ENCODE measurements at places on chromosomes 4 and X. TPM values are rescaled to one million over a fixed set of nuclear protein-coding genes. Genes with fewer than 3 reads are reported as not detected.

Gene TSPYL2
- 29.3 TPM for polyA plus RNA-seq

DNA sequence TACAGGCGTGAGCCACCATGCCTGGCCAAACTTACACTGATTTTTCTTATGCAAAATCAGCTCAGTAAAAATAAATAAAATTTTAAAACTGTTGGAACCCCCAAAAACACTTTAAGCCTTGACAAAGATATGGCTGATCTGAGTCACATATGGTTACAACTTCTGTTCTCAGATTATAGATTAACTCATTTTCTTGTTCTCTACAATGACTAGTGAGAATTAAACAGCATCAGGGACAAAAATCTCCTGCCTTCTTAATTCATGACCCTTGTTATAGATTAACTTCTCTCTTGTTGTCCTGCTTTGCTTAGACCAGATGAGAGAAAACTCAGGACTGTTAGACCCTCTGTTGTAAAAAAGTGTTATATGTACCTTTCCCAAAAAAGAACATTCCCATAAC is 24.2 kb upstream of the EXOC1L start:
- no peak for DNase-seq
- no peak overlapping the region for H3K4me3 ChIP-seq
- H3K27me3 ChIP-seq: peaks cover 1% of the 10 kb centered on the region
- H3K27ac ChIP-seq: no peak overlapping the region

DNA sequence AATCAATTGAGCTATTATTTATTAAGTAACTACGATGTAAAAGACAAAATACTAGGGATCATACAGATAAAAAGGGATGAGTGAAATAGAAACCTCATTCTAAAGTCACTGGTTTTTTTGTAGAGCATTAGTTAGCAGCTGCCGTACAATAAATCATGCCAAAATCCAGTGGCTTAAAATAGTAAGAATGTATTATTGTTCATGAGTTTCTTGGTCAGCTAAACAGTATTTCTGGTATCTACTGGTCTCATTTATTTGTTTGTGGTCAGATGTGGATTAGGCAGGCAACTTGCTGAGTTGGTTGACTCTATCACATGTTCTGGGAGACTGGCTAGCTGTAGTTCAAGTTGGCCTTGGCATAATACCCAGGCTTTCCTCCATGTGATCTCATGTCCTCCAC is 667.3 kb downstream of the GALNTL6 start:
- DNase-seq: no peak
- no peak overlapping the region for H3K4me3 ChIP-seq
- H3K36me3 ChIP-seq: no peaks in the 10 kb centered on the region
- H3K27me3 ChIP-seq: no peaks in the 10 kb centered on the region

DNA sequence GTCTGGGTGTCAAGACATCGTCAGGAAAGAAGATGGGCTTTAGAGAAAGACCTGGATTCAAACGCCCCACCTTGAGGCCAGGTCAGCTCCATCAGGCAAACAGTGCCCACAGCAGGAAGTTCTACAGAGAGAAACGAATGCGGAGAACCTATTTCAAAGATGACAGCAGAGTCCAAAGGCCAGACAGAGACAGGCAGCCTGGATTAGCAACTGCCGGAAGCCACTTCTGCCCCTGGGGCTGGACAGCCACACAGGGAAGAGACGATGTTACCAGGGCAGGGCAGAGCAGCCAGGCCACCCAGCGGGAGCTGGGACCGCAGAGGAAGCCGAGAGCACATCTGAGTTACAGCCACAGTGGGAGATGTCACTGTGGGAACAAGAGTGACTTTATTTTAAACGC is 1.2 kb downstream of the C4orf50 start:
- no peaks in the 10 kb centered on the region for H3K36me3 ChIP-seq

DNA sequence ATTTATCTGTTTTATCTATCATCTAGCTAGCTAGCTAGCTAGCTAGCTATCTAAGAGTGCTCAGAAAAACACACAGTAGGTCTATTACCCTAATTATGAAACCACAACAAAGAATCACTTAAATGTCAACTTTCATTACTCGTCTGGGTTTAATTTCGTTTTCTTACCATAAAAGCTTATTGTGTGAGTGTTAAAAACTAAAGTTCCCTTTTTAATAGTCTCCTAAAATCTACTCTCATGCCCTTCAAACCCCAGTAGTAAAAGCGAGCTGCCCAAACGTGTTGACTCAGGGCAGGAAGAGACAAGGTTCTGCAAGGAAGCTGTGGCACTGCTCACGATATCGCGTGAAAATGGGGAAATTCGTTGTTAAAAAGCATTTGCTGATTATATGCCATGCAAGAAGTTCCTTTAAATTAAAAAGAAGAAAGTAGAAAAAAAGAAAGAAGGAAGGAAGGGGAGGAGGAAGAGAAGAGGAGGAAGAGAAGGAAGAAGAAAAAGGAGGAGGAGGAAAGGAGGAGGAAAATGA is 595 bp downstream of the MBNL3 start:
- H3K27me3 ChIP-seq: peaks cover 3% of the 10 kb centered on the region
- H3K27ac ChIP-seq: no peak overlapping the region
- no peaks in the 10 kb centered on the region for H3K36me3 ChIP-seq
- H3K4me1 ChIP-seq: no peaks in the 10 kb centered on the region
- no peak for DNase-seq
- H3K4me3 ChIP-seq: peak overlapping the region; percentile 50

- H3K36me3 ChIP-seq: no peaks in the 10 kb centered on the region
- H3K27ac ChIP-seq: no peak overlapping the region
- H3K27me3 ChIP-seq: no peaks in the 10 kb centered on the region
- DNase-seq: no peak
These were observed 2144.7 kb downstream of the PCDH7 start for GRCh38 chr4:32864713-32865351.

GRCh38 chrX:580030-580429 is 50.6 kb upstream of the SHOX start:
- no peak overlapping the region for H3K27ac ChIP-seq
- H3K36me3 ChIP-seq: no peaks in the 10 kb centered on the region
- no peaks in the 10 kb centered on the region for H3K27me3 ChIP-seq
- H3K4me1 ChIP-seq: no peaks in the 10 kb centered on the region
- H3K4me3 ChIP-seq: no peak overlapping the region

Gene CTAG1B
- not detected for polyA plus RNA-seq

GRCh38 chr4:6008092-6008551 is 10.1 kb downstream of the C4orf50 start:
- no peak overlapping the region for H3K27ac ChIP-seq
- no peak overlapping the region for H3K4me3 ChIP-seq
- no peaks in the 10 kb centered on the region for H3K4me1 ChIP-seq
- H3K36me3 ChIP-seq: no peaks in the 10 kb centered on the region

DNA sequence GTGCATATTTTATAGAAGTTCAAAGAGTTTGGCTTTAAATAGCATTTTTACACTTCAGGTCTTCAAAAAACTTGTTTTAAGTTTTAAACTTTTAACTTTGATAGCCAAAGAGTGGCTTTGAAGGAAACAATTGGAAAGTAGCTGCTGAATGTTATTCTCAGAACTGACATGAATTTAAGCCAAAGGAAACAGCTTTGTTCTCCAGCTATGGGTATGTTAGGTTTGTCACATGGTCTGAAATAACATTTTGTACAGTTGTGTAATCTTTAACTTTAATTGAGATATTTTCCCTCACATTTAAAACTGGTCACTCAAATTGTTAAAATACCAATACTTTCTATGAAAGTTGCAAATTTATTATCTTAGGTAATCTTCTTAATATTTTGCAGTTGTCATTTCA is 564.7 kb downstream of the IL15 start:
- no peaks in the 10 kb centered on the region for H3K27me3 ChIP-seq
- H3K4me3 ChIP-seq: no peak overlapping the region
- no peaks in the 10 kb centered on the region for H3K4me1 ChIP-seq
- no peak overlapping the region for H3K27ac ChIP-seq
- H3K36me3 ChIP-seq: no peaks in the 10 kb centered on the region

DNA sequence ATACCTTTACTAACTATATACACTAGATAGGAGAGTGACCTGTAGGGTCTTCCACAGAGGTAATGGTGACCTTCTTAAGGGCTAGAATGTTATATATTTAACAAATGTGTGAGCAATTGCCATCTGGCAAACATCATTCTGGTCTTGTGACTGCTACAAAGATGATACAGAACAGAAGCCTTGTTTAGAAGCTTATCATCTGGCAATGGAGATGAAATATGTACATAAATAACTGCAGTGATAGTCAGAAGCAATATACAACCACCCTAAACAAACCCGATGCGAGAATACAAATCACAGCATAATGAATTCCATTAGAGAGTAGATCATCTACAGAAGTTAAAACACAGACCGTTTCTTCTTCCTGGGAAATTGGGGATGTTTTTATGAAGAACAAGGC is 952.7 kb upstream of the SLIT2 start:
- no peak overlapping the region for H3K27ac ChIP-seq
- H3K27me3 ChIP-seq: peaks cover 1% of the 10 kb centered on the region
- no peaks in the 10 kb centered on the region for H3K4me1 ChIP-seq
- DNase-seq: no peak
- no peaks in the 10 kb centered on the region for H3K36me3 ChIP-seq
- H3K4me3 ChIP-seq: no peak overlapping the region

Gene ZNF674
- 1.5 TPM for polyA plus RNA-seq

GRCh38 chr4:21948347-21949072 is at the start of gene KCNIP4:
TSS of gene KCNIP4 (minus strand) at chr4:21948772.
- no peaks in the 10 kb centered on the region for H3K27me3 ChIP-seq
- H3K27ac ChIP-seq: no peak within 1 kb of the TSS
- H3K4me3 ChIP-seq: no peak within 1 kb of the TSS
- H3K4me1 ChIP-seq: no peaks in the 10 kb centered on the region
- H3K36me3 ChIP-seq: no peaks in the 10 kb centered on the region
- peak; percentile 72 for DNase-seq

GRCh38 chrX:39853417-39854030 is 244.2 kb downstream of the BCOR start:
- no peaks in the 10 kb centered on the region for H3K4me1 ChIP-seq
- no peaks in the 10 kb centered on the region for H3K36me3 ChIP-seq
- no peak overlapping the region for H3K27ac ChIP-seq
- no peaks in the 10 kb centered on the region for H3K27me3 ChIP-seq
- no peak overlapping the region for H3K4me3 ChIP-seq
- no peak for DNase-seq
